Stimulated activated CD4-positive, alpha-beta T cell treated with anti-CD3 and anti-CD28 coated beads, Interleukin-15, amount 100 ng/mL, for 1 hour (primary cell): ENCODE measurements at places on chromosomes 13 and 19.

DNA sequence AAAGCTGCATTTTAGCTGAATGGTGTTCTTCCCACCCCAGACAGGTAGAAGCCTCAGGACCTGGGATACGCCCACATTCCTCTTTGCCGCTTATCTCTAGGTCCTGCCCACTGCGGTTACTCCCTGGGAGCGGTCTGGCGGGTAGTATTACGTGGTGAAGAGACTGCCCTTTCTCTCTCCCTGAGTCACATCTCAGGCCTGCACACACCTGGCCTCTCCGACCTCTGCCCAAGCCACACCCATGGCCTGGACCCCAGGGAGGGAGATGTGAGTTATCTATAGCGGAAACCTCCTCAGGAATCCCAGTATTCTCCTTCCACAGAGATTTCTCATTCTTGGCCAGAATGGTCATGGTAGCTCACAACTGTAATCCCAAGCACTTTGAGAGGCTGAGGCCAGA, 17.3 kb downstream of the RHPN2 start:
- DNase-seq: no peak

- no peak for DNase-seq
These were observed 9.5 kb upstream of the NDUFS7 start for GRCh38 chr19:1374250-1374577.

DNA sequence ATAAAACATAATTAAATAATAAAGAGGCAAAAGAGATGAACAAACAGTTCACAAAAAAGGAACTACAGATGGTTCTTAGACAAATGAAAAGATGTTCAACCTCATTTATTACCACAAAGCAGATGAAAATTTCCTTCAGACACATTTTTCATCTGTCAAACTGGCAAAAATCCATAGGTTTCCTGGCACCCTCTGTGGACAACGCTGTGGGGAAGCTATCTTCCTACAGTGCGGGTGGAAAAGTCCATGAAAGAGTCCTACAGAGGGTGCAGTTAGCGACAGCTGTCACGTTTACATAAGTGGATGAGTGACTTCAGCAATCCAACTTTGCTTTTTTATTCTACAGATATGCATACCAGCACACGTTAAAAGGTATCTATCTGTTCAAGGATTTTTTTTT, 30.3 kb upstream of the PDCD5 start:
- no peak for DNase-seq

GRCh38 chr19:51123381-51123800, 1.3 kb upstream of the SIGLEC9 start:
- DNase-seq: no peak

DNA sequence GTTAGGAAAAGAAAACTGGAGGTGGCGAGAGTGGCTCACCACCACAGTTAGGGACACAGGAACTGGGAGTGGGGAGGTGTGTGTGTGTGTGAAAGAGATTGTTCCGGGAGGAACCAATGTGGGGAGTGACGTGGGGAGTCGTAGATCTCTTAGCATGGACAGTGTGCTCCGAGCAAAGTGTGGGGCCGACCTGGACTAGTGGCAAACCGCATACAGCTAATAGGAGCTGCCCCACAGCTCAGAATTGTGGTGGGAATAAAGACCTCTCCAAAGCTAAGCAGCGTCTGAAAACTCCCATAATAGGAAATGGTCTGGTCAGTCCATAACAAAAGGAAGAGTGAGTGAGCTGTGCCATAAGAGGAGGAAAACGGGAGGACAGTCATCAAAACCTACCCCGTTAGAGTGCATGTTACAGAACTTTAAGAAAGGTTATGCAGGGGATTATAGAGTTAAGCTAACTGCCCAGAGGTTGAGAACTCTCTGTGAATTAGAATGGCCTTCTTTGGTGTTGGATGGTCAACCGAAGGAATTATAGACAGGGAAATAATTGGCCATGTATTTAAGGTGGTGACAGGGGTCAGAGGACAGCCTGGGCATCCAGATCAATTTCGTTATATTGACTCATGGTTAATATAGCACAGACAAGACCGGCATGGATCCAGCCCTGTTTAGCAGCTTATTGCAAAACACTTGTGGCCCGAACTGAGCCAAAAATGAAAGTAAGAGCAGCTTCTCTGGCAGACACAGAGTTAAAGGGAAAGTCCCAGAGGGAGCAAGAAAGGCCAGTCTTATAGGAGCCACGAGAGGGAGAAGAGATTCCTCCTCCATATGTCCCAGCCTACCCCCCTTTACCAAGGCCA, 8.9 kb upstream of the SLC15A1 start:
- DNase-seq: no peak

DNA sequence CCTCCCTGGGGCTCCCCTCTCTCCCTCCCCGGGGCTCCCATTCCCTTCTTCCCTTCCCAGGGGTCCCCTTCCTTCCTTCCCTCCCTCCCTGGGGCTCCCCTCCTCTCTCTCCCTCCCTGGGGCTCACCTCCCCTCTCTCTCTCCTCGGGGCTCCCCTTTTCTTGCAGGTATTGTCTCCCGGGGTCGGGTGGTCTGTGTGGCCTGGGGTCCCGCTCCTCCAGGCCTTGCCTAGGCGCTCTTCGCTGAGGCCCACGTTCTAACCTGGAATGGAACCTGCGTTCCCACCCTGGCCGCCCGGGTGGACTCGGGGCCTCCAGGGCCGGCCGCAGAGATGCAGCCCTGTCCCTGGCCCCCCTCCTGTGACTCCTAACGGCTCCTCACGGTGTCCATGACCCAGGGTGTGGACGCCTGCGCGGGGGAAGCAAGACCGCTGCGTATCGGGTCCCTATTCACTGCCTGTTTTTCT, 940 bp upstream of the DCUN1D2 start:
- no peak for DNase-seq

DNA sequence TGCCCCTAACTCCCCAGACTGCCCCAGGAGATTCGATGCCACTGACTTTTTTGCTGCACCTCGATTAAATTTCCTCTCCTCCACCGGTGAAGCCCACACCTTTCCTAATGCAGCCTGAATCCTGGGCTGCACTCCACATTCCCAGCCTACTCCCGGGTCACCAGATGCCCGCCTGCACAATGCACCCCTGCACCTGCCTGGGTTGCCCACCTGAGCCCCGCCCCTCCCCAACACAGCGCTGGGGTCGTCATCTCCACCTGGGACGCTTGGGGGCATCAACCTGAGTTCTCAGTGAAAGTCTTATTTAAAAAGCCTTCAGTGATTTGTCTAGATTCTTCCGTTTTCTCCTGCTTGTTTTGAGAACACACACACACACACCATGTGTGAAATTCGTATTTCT, 24.5 kb upstream of the DPP9 start:
- no peak for DNase-seq

DNA sequence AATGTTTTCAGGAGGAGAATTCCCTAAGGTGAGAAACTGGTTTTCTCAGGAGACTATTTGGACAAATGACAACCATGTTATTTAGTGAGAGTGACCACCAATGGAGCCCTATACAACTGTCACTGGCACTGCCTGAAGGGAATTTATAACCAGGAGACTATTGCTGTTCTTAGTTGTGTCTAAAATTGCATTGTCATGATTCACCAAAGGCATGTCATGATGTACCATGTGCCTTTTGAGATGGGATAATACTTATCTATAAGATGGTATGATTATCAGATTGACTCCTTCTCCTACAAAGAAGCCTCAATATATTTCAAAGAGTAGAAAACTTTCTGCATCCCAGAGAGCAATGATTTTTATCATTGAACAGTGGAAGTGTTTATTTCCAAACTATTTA, 739.4 kb upstream of the GPC6 start:
- DNase-seq: no peak

DNA sequence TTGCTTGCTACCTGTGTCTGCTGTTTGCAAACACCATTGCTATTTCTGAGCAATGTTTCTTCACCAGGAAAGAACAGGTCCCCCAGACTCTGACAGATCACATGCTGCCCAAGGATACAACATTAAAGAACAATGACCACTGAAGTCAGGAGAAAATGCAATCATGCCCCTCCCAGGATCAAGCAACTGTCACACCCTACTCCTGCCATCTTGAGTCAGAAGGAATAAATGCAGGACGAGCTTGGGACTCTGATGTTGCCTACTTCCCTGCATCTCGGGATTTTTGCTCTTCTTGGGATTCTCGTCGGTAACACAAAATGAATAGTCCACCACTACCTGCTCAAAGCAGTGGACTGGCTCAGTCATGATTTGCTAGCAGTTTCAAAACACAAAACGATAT, 490.6 kb downstream of the COG6 start:
- DNase-seq: no peak
